ENCODE measurements at places on chromosomes 2 and 18. TPM values are rescaled to one million over a fixed set of nuclear protein-coding genes. Genes with fewer than 3 reads are reported as not detected.

Gene TGOLN2
- total RNA-seq: 101 TPM

Gene TSPYL6
- not detected for total RNA-seq

Gene KLHL29
- 22.0 TPM for total RNA-seq

Gene VAMP8
- total RNA-seq: 6.3 TPM

- DNase-seq: peak; percentile 86
These were observed 63.7 kb downstream of the IL1R2 start for GRCh38 chr2:102055346-102055990.

- no peak for DNase-seq
These were observed 16.9 kb upstream of the STAMBP start for GRCh38 chr2:73811878-73812277.

- DNase-seq: no peak
These were observed 275.2 kb upstream of the LRRTM1 start for GRCh38 chr2:80579756-80580155.

DNA sequence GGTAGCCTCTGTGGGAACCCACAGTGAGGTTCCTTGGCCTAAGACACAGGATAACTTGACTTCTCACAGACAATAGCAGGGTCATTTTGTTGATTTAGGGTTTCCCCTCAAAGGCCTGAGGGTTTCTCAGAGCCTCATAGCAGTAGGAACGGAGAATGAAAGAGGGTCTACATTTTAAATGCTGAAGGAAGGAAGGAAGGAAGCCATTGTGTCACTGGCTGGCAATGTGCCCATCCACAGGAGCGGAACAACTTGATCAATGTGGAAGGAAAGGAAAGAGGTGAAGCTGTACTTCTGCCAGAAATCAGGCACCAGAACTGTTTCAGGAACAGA, 5.1 kb downstream of the IL1B start:
- DNase-seq: no peak

GRCh38 chr2:113120861-113121260, 6.5 kb upstream of the IL1RN start:
- no peak for DNase-seq

Data from esophagus muscularis mucosa (tissue), 4 donors.